ENCODE measurements at places on chromosomes 7 and 10.

- DNase-seq = no peak
These were observed 129.1 kb upstream of the SEMA3E start for GRCh38 chr7:83778073-83778443.

DNA sequence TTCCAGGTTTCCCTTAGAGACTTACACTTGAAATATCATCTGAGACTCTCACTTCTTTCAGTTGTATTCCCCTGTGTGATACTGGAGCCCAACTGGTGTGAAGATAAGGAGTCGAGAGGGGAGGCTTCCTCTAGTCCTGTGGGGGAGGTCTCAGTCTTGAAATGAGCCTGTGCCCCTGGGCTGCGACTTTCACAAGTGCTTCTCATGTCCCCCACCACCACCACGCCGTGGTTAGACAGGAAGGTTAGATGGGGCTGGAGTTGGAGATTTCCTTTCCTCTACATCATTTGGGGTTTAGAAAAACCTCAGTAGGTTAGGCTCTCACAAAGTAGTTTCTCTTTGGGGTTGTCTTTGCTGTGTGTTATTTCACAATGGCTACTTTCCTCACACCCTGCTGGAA lies 25.6 kb upstream of the MKX start:
- no peak for DNase-seq

DNA sequence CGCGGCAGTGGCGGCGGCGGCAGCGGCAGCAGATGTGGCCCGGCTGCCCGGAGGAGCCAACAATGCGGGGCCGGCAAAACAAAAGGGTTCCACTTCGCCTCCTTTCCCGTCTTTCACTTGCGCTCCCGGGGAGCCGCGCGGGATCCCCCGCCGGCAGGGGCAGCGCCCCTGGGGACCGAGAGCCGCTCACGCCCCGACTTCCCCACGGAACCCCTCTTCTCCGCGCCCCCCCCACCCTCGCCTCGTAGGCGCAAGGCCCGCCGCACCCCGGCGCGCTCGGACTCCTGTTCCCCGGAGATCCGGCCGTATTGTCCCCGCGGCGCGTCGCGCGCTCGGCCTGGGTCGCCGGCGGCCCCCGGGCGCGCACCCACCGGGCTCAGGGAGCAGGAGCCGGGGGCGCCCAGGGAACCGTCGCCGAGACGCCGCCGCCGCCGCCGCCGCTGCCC lies 854 bp downstream of the CTBP2 start:
- no peak for DNase-seq

GRCh38 chr7:146359176-146359575 lies 242.6 kb downstream of the CNTNAP2 start:
- DNase-seq = no peak

- no peak for DNase-seq
These were observed 594.8 kb upstream of the FZD8 start for GRCh38 chr10:36236931-36237330.

DNA sequence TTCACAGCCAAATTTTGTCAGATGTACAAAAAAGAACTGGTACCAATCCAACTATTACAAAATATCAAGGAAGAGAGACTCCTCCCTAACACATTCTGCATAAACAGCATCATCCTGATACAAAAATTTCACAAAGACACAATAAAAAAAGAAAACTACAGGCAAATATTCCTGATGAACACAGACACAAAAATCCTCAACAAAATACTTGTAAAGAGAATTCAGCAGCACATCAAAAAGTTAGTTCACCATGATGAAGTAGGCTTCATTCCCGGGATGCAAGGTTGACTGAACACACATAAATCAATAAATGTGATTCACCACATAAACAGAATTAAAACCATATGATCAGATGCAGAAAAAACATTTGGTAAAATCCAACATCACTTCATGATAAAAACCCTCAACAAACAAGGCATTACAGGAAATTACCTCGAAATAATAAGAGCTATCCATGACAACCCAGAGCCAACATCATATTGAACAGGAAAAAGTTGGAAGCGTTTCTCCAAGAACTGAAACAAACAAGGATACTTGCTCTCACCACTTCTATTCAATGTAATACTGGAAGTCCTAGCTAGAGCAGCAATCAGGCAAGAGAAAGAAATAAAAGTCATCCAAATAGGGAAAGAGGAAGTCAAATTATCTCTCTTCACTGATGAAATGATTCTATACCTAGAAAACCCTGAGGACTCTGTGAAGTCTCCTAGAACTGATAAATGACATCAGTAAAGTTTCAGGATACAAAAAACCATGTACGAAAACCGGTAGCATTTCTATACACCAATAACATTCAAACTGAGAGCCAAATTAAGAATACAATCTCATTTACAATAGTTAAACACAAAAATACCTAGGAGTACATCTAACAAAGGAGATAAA lies 223.1 kb downstream of the REEP3 start:
- DNase-seq = no peak

- DNase-seq = no peak
These were observed 315.7 kb downstream of the EXOC4 start for GRCh38 chr7:133568544-133568943.

GRCh38 chr10:93493162-93493561 lies 3.2 kb upstream of the CEP55 start:
- DNase-seq = no peak

DNA sequence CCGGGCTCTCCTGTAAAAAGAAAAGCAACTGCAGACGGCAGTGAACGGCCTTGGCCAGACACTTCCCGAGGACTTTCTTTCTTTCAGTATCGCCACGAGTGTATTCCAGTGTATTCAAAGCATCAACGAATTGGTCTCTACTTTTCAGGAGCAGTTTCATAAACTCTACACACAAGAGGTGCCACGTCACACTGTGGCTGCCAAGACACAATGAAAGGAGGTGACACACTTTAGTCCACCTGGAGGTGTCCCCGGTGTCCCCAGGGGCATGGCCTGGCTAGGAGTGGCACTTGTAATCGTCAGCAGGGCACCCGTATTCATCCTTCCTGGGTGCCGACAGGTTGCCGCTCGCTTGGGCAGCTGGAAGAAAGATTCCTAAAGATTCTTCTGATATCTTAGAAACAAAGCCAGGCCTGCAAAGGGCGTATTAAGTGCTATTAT lies 5.0 kb downstream of the TNS3 start:
- no peak for DNase-seq

- DNase-seq = no peak
These were observed 38.9 kb upstream of the CNNM1 start for GRCh38 chr10:99290306-99290705.

DNA sequence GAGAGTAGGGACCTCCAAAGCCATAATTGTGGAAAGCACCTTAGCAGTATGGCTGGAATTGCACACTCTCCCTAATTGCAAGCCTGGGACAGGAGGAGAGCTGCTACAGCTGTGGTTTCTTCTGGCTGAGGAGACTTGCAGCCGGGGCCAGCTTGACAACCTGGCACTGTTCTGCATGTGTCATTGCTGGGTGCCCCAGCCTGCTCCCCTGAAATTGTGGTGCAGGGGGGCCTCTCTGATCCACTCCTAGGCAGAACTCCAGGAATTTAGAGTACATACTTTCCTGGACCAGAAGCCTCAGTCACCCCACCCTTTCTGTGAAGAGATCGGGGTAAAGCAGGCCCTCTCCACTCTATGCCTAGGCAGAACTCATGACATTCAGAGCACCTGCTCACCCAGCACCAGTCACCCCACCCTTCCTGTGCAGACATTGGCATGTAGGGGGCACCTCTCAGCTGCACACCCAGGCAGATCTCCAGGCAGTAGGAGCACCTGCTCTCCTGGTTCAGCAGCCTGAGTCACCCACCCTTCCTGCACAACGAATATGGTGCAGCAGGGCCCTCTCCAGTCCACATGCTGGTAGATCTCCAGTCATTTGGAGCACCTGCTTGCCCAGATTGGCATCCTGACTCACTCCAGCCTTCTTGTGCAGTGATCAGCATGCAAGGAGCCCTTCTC lies 34.4 kb upstream of the DYNC1I1 start:
- DNase-seq = no peak

- peak; percentile 53 for DNase-seq
These were observed 512 bp downstream of the OSBPL3 start for GRCh38 chr7:24979470-24979862.

GRCh38 chr7:87982116-87982515 lies 48.1 kb downstream of the ADAM22 start:
- DNase-seq = no peak

- DNase-seq = no peak
These were observed 107.1 kb downstream of the DLG5 start for GRCh38 chr10:77819210-77820112.

DNA sequence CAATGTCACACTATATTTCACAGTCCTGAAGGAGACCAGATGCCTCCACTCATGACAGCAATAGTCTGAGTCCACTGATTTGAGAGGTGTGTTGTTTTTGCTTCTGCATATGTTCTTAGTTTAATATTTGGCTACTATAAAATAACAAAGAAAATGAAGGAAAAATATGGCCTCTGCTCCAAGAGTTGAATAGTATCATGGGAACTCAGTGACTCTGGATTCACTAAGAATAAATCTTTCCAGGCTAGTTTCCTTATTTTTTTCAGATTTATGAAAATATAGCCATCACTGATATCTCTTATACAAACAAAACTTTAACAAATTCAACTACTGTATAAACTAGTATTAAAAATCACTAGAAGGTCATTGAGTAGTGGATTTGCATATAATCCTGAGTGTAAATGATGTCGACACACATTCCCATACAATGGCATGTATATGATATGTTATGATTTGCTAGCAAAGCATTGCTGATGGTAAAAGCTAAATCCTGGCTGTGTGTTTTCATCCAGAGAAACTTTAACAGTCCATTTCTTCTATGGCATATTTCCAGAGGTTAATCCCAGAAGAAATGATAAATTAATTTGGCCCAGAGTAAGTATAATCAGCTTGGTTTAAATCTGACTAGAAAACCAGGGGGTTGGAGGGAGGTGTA lies 66.0 kb upstream of the VIPR2 start:
- no peak for DNase-seq

Measured in stimulated activated CD8-positive, alpha-beta memory T cell treated with anti-CD3 and anti-CD28 coated beads, Interleukin-15, amount 100 ng/mL, for 4 hours (primary cell).